Fibroblast of skin of left biceps (primary cell): ENCODE measurements at places on chromosomes 7 and 10.

DNA sequence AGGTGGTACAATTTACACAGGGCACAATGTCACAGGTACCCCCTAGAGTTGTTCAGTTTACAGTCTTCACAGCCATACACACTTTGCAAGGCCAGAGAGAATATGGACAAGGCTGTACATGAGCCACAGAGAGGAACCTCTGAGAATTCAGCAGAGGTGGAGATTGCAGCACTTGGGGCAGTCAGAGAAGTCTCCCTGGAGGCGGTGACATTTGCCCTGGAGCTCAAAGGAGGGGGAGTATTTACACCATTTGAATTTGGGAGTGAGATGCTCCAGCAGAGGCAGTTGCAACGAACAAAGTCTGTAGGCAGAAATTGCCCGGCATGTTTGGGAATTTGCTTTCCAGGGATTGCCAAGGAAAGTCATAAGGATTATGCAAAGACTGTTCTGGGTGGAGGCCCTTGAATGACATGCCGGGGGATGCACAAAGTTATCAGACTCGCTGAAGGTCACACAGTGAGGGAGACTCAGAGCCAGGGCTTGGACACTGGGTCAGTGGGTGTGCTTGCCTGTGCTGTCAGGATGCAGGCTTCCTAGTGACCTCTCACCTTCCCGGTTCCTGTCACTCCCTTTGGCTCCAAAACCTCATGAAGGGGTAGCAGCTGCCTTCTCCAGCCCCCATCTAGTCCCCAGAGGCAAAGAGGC lies 160.7 kb upstream of the PCBD1 start:
- DNase-seq, result no peak

GRCh38 chr10:86744067-86744725 lies 12.2 kb upstream of the BMPR1A start:
- no peak for DNase-seq

DNA sequence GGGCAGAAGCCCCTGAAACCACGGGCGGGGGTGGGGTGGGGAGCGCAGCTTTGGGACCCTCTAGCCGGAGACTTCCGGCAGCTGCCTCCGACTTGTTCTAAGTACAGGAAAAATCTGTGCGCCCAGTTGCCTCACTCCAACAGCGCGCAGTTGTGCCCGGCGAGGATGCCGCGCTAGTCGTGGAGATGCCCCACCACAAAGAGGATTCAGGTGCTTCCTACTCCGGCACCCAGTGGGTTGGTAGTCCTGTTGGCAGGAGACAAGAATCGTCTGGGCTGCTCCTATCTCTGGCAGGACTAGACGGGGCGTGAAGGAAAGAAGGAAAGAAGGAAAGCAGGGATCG lies 465 bp upstream of the NPY start:
- DNase-seq, result no peak

DNA sequence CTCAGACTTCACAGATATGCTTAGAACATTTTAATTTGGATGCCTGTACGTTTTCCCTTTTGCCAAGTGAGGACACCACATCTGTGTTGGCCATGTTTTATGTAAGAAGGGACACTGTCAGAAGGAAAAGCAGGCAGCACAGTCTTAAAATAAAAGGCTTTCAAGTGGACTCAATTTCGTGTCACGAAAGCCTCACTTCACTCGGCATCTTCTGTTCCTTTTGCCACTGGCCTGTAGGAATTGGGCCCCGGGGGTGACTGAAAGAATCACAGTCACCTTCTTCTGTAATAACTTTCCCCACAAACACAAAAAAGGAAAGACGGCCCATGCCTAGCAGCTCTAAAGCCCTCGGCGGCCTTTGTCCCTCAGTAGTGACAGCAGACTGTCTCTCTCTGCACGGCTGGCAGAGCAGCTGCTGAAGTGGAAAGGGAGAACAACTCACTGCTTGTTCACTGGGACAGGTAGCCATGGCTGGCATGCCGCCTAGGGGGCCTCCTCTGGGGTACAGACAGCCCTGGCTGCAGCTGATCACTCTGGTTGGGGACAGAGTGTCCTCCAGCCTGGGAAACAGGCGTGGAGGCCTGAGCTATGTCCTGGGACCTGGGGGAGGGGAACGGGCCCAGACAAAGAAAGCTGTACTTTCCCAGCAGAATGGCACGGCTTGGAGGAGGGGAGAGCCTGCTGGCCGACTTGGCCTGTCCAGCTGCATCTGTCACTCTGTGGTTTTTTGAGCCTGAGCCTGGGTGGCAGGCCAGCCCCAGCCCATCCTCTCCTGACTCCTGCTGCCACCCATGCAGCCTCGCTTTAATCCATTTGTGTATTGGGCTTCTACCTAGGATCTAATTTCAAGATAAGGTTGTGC lies 4.4 kb downstream of the RASSF4 start:
- no peak for DNase-seq

DNA sequence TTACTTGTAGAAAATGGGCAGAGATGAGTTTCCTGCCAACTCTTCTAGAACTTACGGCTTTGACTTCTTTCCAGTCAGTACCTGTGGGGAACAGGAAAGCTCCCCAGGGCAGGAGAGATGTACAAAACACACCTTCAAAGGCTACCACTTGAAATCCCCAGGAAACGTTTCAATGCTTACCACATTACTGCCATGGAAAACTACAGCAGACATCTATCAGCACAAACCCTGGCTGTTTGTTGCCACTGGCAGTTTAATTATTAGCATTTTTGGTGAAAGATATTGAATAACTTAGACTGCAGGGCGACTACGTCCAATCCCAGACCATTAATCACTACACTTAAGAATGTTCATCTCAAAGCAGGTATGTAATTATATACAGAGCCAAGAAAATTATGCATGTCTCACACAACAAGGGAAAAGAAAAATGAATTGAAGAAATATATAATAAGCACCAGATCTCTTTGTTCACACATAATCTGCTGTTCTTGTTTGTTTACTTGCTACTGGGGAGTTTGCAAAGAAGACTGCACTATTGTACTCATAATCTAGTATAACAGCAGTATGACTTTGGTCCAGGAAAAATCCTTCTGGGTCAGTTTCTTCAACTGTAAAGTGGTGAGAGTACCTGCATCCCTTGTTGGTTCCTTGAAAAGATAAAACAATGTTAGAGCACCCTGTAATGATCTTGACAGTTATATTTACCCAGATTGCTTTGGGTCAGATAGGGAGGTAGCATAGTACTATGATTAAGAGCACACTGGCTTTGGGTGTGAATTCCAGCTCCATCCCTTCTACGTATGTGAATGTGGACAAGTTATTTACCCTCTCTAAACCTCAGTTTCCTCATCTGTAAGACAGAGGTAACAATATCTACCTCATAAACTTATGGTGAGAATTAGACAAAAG lies 138.3 kb downstream of the DOCK4 start:
- no peak for DNase-seq

- DNase-seq, result peak; percentile 35
Observed at GRCh38 chr10:102660888-102661657, 16.8 kb downstream of the TRIM8 start.

DNA sequence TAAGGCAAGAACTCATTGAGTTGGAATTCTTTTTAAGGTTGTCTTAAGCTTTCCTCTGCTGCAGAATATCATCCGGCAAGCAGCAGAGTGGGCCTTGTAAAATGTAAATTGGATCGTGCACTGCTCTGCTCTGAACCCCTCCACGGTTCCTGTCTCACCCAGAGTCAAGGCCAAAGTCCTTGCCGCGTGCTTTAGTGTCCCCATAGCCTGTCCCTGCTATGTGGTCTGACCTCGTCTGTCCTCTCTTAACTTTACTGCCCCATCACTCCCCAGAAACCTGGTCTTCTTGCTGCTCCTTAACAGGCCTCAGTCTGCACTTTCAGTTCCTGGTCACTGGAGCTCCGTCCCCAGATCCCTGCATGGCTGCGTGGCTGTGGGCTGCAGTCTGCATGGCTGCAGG lies 121.6 kb upstream of the SDK1 start:
- no peak for DNase-seq

GRCh38 chr10:84213076-84213475 lies 12.3 kb downstream of the LRIT2 start:
- no peak for DNase-seq

DNA sequence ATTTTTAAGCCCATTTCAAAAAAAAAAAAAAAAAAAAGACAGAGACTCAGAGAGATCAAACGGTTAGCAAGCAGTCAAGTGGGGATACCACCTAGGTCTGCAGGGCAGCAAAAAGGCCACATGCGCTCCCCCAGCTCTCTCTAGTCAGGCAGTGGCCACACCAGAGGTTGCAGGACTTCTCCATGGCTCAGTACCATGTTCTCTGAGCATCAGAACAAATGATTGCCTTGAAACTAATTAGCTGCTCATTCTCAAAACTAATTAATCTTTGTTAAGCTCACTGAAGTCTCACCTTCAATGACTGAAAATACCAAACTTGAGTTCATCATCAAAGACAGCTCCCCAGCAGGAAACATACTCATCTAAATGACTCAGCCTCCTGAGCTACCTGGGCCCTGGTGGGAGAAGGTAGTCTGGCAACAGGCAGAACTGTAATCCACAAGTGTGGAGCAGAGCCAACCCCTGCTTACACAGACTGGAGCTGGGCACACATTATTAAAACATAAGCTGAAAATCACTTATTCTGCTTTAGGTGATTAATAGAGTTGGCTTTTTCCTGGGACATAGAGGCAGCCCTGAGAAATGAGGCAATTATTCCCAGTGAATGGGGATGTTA lies 319.6 kb downstream of the GRID1 start:
- DNase-seq, result no peak

GRCh38 chr7:97145068-97145467 lies 27.6 kb downstream of the SDHAF3 start:
- peak; percentile 9 for DNase-seq

DNA sequence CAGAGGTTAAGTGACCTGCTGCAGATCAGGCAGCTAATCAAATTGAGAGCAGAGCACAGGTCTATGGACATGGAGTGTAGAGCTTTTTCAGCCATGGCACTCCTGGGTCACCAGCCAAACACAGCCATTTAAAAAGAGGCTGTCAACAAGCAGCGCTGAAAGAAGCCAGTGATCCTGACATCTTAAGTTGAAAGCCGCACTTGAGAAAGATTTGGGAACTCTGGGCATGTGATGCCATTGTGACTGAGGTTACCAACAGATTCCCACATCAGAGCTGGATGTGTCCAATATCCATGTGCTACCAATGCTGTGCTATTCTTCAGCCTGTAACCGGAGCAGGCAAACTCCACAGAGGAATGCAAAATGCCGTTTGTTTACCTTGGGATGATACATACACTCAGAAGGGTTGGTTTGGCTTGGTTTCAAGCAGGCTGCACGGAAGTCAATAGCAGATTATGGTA lies 56.2 kb upstream of the ABLIM1 start:
- peak; percentile 82 for DNase-seq

GRCh38 chr10:33878238-33878786 lies 543.8 kb upstream of the NRP1 start:
- DNase-seq, result no peak

DNA sequence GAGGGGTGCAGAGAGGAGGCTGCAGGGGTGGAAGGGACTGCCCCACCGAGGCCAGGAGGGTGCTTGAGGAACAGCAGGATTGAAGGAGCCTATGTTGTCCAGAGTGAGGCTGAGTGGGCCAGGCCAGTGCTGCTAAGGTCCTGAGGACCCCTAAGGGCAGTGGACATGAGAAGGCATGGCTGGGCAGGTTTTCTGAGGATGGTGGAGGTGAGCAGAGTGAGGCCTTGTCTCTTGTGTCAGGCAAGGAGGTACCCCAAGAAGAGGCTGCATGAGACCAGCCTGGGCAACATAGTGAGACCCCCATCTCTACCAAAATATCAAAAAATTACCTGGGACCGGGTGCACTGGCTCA lies 5.2 kb downstream of the SH2B2 start:
- DNase-seq, result no peak

DNA sequence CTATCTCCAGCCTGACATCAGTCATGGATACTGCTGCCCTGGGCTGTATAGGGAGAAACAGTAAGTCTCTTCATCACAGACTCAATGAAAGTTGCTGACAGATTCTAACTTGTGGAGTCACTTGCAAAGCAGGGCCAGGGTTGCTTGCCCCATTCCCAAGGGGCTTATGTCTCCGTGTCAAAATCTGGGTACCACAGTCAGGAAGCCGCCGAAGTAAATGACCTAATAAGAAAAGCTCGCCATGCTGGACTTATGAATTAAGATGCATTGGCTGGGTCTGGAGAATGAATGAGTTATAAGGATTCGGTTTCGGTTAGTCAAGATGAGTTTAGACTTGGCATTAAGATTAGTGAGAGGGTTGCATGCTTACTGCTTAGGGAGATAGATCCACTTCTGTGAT lies 10.8 kb upstream of the OR6V1 start:
- DNase-seq, result no peak

DNA sequence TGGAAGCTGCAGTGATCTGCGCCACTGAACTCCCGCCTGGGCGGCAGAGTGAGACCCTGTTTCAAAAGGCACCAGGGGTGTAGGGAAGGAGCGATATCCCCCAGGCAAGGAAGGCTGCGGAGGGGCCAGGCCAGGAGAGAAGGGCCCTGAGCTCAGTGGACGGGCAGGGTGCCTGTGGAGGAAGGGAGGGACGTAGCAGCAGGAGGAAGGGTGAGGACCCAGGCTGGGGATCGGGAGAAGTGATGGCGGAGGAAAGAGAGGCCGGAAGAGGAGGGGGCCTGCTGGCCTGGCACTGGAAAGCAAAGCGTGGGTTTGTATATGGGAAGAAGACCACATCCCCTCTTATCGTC lies 45.6 kb downstream of the ALOX5 start:
- no peak for DNase-seq

DNA sequence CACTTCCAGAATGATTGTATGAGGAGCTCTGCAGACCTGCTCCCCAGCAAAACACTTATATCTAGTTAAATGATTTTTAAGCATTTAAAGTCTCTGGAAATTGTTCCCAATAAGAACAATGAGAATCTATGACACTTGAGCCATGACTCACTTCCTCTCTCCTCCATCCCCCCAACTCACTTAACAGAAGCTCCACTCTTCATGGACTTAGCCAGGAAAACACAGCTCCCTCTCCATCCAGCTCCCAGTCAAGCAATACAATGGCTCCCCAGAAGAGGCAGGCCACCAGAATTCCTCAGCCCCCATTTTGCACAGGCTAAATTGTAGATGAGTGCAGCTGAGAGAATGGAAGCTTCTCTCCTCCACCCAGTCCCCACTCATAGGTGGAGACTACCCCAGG lies 27.0 kb downstream of the AOC1 start:
- DNase-seq, result no peak

- DNase-seq, result no peak
Observed at GRCh38 chr10:88858491-88858890, 6.8 kb upstream of the ANKRD22 start.

DNA sequence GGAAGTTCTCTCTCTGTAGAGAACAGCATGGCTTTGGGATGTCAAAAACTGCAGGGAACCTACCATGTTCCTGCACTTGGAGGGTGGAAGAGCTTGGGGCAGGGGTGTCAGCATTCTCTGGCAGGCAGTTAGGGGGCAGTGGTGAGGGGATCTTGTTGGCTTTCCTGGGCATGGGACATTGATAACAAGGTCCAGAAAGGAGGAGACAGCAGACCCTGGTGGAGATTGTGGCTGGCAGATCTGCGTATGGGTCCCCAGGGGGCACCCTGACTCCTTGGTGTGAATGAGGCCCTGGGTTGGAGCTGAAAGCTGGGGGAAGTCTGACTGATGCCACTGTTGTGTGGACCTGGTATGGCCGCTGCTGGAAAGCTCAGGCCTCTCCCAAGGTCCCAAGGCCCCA lies 22.9 kb upstream of the CAMK2B start:
- no peak for DNase-seq
